ENCODE measurements at places on chromosomes 12 and 14.

- DNase-seq = peak; percentile 37
Observed at GRCh38 chr12:45183246-45183645, 32.6 kb upstream of the ANO6 start.

DNA sequence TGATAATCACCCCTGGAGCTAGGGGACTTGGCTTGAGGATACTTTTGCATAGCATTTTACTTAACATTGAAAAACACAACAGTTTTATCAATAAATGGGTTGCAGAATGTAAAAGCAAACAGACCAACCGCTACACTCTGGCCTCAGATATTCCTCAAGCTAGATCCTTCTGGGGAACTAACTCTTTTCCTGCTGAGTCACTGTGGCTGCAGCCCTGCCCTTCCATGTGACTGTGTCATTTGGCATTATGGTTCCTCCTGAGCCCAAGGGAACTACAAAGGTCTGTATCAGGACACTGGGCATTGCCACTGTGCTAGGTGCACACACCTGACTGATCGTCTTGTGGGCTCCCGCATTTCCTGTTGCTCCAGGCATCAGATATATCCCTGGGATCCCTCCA lies 56.6 kb downstream of the TTC9 start:
- DNase-seq = peak; percentile 66

GRCh38 chr12:32455607-32456071 lies 56.3 kb downstream of the FGD4 start:
- peak; percentile 83 for DNase-seq

DNA sequence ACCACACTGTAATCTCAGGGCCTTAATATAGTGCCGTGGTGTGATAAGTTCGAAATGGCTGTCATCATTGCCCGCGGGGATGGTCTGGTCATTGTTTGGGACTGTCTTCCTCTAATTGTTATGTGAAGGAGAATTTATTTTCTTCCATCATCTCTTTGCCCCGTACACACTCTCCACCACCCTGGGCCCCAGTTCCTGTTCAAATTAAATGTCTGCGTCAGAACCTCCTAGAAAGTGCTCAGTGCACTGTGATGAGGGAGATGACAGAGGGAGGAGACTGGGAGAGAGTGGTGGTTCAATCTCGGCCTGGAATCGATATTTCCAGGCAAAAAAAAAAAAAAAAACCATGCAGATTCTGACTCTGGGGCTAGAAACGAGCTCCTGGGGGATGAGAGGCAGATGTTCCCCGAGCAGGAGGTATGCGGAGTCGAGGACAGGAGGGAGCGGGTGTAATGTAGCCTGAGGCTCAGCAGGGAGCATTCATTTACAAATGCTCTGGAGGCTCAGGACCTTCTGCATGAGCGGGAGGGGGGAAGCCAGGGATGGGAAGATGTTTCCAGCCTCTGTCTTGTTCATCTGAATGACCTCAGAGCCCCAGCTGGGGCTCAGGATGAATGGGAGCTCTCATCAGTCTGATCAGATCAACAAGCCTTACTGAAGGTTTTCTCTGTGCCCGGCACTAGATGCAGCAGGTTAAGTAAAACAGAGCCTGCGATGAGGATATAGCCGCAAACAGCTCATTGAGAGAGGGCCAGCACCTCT lies 219.5 kb downstream of the TBX5 start:
- no peak for DNase-seq

GRCh38 chr14:51442513-51443175 lies 202.6 kb downstream of the TMX1 start:
- DNase-seq = peak; percentile 98

DNA sequence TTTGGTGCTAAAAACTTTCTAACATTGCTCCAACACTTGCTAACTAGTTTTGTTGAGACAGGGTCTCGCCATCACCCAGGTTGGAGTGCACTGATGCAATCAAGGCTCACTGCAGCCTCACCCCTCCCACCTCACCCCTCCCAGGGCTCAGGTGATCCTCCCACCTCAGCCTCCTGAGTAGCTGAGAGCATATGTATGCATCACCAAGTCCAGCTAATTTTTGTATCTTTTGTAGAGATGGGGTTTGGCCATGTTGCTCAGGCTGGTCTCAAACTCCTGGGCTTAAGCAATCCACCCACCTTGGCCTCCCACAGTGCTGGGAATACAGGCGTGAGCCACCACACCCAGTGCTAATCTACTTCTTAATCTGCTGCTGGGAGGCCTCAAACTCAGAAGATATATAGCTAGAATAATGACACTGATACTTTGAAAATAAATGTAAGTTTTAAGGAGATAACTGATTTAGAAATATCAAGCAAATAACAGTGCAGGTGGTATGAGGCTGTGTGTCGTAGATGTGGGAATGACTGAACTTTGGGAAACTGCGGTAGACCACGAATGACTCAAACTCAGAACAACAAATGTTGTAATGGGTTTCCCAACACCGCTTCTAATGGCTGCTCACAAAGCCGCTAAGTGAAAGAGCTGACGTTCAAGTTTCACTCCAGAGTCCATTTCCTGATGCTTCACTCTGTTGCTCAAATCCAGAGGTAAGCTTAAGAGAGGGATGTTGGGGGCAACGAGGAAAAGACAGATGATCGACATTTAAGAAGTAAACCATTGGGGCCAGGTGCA lies 10.0 kb downstream of the TMCC3 start:
- DNase-seq = no peak

DNA sequence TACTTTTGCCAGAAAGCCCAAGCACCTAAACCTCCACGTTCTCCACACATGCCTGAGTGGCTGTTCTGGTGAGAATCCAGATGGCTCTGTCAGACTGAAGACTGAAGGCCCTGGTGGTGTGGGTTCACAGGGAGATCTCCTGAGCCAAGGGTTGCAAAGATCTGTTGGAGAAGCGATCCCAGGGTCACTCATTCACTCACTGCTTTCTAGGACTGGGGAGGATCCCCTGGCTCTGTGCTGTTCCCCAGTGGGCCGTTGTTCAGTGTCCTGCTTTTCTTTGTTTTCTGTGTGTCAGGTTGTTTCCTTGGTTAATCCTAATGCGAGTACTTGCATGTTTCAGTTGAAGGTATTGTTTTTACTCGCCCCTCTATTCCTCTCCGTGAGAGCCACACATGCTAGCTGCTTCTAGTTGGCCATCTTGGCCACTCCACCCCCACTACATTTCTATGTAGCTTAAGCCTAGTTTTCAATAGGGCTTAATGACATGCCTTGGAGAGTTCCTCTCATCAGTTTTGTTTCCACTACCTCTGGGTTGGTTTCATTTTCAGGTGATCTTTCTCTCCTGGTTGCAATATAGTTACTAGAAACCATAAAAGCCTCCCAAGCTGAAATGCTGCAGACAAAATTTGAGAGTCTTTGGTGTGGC lies 144.5 kb upstream of the SLC38A2 start:
- no peak for DNase-seq

GRCh38 chr14:53955671-53956426 lies 776 bp downstream of the BMP4 start:
- DNase-seq = peak; percentile 40

- DNase-seq = peak; percentile 81
Observed at GRCh38 chr12:3315201-3315661, 175.8 kb upstream of the PRMT8 start.

- peak; percentile 82 for DNase-seq
Observed at GRCh38 chr12:46160101-46160980, 108.5 kb downstream of the SLC38A1 start.

- DNase-seq = no peak
Observed at GRCh38 chr12:91565246-91565645, 382.6 kb upstream of the DCN start.

DNA sequence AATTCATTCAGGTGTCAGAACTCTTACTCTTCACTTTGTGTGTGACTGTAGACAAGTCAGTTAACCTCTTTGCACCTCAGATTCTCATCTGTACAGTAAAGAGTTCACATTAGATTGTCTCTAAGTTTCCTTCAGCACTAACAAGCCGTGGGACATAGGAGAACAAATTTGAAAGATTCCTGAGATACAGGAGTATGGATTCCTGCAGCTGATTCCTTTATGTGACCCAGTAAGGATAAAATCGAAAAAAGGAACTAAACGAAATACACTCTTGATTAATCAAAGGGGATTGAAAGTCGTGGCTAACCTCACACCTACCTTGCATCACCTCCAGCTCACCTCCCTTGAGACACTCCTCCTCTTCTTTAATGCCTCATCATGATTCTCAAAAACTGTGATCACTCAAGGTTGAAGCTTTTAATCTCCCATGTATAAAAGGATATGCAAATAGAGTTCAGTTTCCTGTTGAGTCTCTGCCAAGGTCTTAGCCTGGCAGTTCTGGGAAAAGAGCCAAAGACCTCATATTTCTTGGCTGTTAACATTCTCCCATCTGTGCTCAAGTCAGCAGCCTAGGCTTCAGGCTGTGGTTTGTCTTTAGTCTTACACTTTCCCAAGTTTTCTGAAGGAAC lies 156.6 kb downstream of the DAD1 start:
- DNase-seq = peak; percentile 92

- peak; percentile 49 for DNase-seq
Observed at GRCh38 chr14:58243790-58244555, 670 bp upstream of the PSMA3 start.

- DNase-seq = peak; percentile 17
Observed at GRCh38 chr12:118536306-118536906, 160.1 kb downstream of the SUDS3 start.

DNA sequence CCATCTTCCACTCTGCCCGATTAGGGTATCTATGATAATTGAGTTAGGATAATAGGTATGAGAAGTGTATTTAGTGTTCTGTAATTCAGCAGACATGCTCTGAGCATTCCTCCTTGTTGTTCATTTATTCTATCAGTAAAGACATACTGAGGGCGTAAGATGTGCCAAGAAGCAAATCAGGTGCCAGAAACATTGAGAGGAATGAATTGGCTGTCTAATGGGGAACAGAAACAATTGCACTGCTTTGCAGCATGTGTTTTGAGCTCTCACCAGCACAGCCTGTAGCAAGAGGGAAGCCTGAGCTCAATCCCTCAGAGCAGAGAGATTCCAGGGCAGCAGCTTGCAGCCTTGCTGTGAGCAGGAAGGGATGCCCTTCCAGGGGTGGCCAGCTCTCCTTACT lies 589.3 kb downstream of the BCL11B start:
- DNase-seq = no peak

DNA sequence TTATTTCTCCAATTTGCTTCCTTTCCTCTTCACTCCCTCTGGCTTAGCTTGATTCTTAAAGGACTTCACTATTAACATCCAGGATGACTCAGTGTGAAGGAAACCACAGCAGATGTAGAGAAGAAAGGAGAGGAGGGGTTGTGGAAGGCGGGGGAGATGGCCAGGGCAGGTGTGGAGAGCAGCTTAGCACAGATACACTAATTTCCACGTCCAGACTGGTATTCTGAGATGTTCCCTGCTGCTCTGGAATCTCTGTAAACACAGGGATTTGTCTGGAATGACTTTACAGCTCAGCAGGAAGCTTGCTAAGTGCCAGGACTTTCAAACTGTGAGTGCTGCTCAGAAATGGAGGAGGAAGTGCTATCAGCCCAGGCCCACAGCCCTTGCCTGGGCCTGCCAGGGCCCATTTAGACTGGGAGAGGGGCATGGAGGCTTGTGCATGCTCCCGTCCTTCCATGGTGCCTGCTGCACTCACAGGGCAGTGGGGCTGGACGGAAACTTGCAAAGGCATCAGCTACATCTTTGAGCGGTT lies 202.5 kb upstream of the DDHD1 start:
- DNase-seq = peak; percentile 76
